ENCODE measurements at places on chromosomes 7 and 10.

DNA sequence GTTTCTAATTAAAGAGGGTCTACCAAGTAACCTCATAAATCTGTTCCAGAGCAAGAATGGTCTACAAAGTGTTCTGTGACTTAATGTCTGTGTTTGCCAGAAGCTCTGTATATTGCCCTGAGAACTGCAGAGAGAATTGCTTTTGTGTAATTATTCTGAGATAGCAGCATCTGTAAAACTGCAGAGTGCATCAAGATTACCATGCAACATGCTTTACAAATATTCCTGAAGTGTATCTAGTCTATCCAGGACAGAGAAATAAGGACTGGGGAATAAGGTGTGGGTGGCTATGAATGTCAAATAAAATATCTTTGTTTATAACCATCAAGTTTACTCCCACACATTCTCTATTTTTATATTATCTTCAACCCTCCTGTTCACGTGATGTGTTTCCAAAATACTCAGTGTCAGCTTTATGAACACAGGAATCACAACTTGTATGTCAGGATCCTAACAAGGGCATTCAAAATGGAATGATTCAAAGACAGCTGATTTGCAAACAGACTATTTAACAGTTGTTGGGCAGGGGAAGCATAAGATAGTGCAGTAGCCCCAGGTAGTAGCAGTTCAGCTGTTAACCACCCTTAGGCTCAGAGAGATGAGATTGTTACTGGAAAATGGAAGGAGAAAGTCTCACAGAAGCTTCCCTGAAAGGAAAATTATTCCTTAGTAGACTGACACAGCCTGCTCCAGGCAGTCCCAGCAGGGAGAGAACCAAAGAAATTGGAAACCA, 15.3 kb upstream of the LIPA start:
- no peak for DNase-seq

DNA sequence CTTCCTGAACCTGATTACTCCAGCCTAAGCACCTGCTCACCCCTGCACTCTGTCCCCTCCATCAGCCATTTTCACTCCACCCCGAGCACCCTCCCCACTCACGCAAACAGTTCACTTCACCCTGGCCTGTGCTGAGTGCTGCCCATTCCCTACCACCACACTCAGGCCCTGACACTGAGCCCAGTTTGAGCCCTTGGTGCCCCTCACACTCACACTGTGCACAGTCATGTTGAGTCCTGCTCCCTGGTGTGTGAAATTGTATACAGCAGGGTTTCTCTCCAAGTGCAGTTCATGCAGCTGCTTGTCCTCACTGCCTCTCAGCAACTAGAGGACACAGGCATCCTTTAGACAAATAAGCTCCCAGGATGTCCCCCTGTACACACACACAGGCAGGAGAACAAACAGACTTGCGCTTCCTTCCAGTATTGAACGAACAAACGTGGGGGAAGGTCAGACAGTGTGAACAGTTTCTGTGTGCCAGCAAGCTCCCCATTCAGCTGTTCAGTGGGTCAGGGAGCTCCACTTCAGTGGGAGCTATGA, 6.8 kb downstream of the MYO1G start:
- no peak for DNase-seq

GRCh38 chr10:78419481-78420265, 386.0 kb downstream of the RPS24 start:
- no peak for DNase-seq

DNA sequence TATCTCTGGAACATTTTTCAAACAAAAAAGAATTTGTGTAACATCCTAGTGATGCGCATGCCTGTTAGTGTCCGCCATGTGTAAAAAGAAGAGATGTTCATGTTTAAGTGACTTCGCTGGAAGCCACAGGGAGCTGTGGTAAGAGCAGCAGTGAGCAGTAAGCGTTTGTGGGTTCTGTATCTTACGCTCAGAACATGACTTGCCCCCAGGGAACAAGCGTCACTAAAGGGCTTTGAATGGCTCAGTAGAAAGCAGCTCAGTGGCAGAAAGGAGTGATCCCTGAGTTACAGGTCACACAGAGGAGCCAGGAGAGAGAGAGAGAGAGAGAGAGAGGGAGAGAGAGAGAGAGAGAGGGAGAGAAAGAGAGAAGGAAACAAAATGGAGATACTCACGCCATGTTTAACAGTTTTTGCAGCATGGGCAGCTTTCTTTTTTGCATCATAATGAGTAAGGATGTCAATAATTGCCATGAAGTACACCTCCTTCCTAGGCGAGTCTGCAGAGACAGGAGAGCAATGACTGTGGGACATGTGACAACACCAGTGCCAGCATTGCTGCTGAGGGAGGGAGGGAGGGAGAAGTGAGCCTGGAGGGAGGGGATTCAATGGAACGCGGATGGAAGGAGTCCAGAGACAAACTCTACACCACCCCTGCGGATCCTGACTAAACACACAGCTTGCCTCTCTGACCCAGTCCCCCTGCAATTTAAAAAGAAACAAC, 174.6 kb downstream of the PIP4K2A start:
- no peak for DNase-seq

GRCh38 chr7:98970016-98970615, 91.8 kb downstream of the TRRAP start:
- DNase-seq, result no peak

GRCh38 chr7:17988141-17988540, 39.5 kb downstream of the PRPS1L1 start:
- DNase-seq, result no peak

DNA sequence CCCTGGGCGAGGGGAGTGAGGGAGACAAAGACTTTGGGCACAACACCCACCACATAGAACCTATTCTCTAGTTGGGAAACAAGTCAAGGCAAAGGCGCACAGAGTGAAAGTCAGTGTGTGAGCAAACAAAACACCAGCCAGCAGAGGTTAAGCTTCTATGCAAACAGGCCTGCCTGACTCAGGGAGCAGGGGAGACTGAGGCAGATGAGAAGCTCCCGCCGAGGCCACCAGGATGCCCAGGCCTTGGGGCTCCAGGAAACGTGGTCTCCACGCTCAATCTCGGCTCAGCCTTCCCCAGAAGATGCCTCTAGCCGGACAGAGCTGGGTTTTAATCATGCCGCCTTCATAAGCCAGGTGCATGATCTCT, 74.1 kb upstream of the KCNMA1 start:
- no peak for DNase-seq

DNA sequence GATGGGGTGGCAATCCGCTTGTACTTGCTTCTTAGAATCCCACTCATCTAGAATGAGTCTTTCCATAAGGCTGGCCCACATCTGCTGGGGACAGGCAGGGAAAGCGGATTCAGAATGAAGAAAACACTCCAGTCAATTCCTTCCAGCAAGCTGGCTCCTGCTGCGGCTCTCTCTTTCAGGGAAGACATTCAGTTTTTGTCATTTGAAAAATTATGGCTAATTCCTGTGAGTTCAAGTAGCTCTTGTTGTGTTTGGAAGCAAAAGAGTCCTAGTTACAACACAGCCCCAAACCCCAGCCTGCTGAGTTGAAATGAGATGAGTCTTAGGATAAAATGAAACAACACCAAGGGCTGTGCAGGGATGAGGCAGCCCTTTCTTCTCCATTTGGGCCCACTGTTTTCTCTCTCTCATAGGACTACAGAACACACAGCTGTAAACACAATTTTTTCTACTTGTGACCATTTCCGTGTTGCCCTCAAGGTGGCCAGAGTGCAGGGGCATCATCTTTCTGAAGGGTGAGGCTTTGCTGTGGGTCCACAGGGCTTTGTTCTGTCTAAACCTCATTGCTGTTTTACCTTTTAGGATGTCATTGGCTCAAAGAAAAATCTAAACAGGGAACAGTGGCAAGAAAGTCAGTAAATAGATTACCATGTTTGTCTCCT, 90.8 kb upstream of the EEPD1 start:
- DNase-seq, result no peak

- no peak for DNase-seq
Observed at GRCh38 chr10:94042001-94042833, 48.5 kb downstream of the PLCE1 start.

GRCh38 chr10:28551086-28551485, 18.2 kb downstream of the WAC start:
- no peak for DNase-seq

DNA sequence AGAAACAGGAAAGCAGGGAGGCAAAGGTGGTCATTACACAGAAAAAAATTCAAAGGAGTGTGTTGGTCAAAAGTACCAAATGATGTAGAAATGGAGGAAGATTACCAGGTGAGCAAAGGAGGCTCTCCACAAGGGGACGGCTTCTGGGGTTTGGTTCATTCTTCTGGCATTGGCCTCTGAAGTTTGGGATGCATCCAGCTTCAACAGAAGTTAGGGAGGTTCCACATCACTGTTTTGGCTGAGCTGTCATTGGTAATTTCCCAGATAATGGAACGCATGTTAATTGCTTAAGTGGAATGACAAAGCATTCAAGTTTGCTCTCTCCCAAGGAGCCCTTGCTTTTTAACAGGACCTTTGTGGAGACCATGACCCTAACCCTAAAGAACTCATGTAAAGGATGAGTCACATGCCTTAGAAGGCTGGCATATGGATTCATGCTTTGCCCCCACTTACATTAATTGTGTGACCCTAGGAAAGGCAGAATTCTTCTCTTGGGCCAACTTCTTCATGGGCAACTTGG, 398.6 kb downstream of the GPAM start:
- DNase-seq, result no peak

DNA sequence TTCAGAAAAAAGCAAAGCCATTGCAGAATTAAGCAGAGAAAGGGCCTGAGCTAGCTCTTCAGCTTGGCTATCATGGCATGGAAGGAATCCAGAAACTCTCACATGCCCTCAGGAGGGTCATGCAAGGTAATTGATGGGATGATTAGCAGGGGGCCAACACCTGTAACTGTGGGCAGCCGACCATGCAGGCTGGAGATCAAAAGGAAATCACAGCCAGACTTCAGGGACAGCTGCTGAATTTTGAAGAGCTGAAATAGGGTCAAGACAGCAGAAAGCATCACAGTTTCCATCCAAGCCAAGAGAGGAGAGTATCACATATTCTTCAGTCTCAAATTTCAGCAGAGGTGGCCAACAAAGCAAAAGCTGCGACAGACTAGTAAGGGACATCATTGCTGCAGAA, 239.6 kb upstream of the STEAP1 start:
- DNase-seq, result no peak

GRCh38 chr7:134831862-134832261, 52.4 kb downstream of the CALD1 start:
- no peak for DNase-seq

GRCh38 chr10:28587970-28588290, 55.0 kb downstream of the WAC start:
- DNase-seq, result no peak

GRCh38 chr10:76451911-76452310, 1020.5 kb downstream of the LRMDA start:
- no peak for DNase-seq

GRCh38 chr7:135980665-135981180, 3.6 kb upstream of the MTPN start:
- DNase-seq, result no peak

DNA sequence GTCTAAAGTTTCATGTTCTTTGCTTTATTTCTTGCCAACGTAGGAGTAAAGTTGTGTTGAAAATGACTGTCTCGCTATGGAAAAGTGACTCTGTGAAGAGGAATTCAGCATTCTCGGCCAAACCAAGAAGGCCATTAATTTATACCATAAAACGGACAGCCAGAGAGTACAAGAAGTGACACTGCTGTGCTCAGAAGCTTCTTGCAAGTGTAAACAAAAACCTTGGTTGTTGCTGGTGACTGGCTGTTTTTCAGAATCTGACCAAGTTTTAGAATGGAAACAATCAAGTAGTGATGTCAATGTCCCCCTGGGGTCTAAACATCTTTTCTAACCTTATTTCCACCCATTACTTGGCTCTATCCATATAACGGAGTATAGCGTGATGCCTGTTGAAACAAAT, 201.9 kb downstream of the INHBA start:
- DNase-seq, result no peak

GRCh38 chr7:26782501-26782900, 81.9 kb downstream of the SKAP2 start:
- DNase-seq, result no peak

DNA sequence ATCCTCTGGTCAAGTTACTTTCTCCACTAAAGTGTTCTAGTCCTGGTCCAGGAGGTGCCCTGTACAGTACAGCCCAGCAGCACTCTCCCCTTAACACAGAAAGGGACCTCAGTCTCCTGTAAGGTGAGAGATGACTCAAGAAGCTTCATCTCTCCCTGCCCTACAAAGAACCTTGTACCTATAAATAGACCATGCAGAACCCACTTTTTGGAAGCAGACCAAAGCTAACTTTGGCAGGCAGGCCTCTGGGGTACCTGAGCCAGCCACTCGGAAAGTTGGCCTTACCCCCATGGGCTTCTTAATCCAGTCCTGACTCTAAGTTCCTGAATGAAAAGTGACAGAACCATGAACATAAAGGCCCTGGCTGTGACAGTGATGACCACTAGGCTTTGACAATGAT, 454.8 kb downstream of the KCNMA1 start:
- DNase-seq, result no peak

GRCh38 chr7:50803359-50804337, 21.0 kb upstream of the GRB10 start:
- DNase-seq, result no peak

GRCh38 chr10:36448760-36449691, 676.4 kb upstream of the ANKRD30A start:
- DNase-seq, result no peak
